Central memory CD8-positive, alpha-beta T cell (primary cell): ENCODE measurements at places on chromosomes 5 and 9.

DNA sequence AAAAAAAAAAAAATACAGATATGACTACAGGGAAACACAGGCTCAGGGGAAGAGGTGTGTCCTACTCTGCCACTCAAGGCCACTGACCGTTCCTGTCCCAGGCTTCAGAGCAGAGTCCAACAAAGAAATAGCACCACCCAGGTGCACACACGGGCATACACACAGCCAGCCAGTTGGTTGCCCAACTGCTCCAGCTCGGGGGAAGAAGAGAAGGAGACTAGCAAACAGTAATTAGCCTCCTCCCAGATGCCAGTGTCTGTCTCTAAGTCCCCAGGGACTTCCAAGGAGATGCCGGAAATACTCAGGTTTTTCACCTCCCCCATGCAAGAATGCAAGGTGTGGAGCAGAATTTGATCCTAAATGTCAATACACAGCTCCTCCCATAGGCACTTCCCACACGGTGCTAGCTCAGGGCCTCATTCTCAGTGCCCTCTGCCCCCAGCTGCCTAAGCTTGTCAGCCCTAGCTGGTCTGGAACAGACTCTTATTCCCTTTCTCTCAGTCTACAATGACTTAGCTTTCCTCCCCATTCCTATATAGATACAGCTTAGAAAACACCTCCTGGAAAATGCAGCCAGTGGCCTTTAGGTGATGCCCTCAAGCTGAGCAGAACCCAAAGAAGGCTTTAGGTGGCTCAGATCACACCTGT is 1.7 kb downstream of the MYORG start:
- DNase-seq, result no peak

DNA sequence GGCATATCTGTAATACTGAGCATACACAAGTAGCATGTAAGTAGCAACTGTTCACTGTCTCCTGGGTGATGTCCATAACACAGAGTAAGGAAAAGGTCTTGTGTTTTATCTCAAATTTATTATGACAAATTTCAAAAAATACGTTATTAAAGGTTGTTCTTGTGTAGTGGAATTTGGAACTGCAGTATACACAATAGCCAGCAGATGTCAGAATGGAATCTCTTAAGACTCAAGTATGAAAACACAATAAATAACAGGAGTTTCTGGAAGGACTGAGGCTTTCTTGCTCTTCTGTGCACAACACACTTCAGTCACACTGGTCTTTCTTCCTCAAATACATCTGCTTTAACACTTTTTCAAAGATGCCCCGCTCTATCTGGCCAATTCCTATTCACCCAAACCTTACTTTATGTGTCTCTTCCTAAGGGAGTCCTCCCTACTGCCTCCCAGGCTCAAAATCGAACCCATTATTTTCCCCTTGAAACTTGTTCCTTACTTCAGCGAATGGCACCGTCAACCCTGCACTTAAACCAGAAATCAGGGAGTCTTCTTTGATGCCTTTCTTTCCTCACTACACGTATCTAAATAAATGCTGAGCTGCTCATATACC is 6.5 kb upstream of the FBXO10 start:
- no peak for DNase-seq

- DNase-seq, result no peak
These were observed 386.7 kb downstream of the NTRK2 start for GRCh38 chr9:85056203-85056572.

GRCh38 chr5:887947-888637 is 4.5 kb downstream of the BRD9 start:
- DNase-seq, result no peak

DNA sequence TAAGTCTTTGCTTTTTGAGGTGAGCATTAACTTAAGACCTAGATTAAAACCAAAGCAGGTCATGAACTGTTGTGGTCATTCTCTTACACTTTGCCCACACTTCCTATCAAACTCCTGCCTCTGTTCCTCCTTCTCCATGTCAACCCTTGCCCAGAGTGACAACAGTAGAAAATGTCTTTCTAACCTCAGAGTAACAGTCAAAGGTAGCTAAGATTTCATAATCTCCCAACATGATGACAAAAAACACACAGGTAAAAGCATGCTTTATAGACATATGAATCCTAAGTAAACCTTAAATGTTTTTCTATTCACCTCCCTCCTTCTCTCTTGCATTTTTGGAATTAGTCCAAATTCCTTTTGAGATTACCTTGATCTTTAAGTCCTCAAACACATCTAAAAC is 422.3 kb downstream of the SPATA31D1 start:
- no peak for DNase-seq

DNA sequence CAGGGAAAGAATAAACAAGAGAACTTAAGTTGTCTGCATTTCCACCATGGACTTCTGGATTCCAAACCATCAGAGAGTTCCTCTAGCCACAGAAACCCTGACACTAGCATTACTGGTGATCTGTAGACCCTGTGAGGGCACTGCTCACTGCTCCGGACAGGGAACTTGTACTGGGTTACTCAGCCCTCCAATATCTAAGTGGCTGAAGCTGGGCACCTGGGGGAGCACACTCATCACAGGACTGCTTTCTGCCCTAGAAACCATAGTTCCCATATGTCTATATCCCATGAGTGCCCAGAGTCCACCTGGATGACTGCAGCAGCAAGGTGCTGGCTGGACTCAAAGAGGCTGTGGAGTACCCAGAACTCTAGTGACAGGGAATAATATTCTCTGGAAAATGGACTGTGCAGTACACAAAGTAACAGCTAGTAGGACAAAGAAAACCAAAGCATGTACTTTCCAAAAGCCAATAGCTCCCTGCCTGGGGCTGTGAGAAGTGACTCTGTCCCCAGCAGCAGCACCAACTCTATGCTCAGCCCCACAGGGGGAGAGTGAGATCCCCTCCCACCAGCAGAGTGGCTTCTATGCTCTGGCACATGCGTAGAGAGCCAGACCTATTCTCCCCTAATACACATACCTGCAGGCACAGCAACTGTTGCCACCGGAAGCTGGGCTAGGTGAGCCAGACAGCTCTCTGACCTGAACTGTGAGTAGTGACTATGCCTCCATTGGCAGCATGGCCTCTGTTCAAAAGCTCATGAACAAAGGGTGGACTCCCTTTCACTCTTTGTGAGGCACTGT is 472.9 kb upstream of the FTMT start:
- no peak for DNase-seq

GRCh38 chr5:122766130-122766529 is 8.8 kb upstream of the SNX2 start:
- DNase-seq, result no peak
